Ammon's horn (tissue), 1 donor: ENCODE measurements at places on chromosomes 4 and X.

DNA sequence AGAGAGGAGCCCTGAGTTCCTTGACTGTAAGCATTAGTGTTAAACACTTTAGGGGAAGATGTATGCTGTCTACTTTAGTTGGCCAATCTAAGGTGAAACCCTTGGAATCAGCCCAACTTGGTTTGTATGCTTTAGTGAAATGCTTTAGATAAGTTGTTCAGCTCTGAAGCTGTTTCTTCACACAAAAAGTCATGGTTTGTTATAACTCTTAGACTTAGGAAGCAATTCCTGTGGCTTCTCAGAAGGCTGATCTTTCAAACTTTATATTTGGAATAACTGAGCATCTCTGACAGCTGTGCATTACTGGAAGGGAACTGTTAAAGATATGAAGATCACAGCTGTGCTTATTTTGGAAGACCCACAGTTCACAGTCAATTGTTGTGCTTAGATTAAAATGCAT is 714.1 kb downstream of the FAT4 start:
- no peak for DNase-seq

- DNase-seq: no peak
These were observed 24.8 kb downstream of the SMIM20 start for GRCh38 chr4:25938787-25939186.

- no peak for DNase-seq
These were observed 703 bp upstream of the FTSJ1 start for GRCh38 chrX:48475296-48475695.

GRCh38 chr4:42654631-42655268 is 2.2 kb downstream of the ATP8A1 start:
- no peak for DNase-seq

DNA sequence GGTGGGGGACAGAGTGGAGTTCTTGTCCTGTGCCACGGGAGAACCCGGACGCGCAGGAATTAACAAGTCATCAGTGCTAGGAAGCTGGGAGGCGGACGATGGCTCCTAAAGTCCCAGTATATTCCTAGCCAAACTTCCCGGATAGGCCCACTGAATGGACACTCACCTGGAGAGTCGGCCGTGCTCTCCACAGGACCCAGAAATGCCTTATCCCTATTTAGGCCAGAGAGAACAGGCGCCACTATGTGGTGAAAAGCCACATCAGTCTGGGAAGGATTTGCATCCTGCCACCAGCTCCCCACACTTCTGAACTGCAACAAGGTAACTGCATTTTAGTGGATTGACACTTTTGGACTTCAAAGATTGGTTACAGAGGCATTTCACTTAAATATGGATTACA is 1.1 kb downstream of the CFAP299 start:
- DNase-seq: peak; percentile 21

- no peak for DNase-seq
These were observed 51.3 kb downstream of the RBPJ start for GRCh38 chr4:26372076-26372475.
